ENCODE measurements at places on chromosomes 7 and 10. TPM values are rescaled to one million over a fixed set of nuclear protein-coding genes. Genes with fewer than 3 reads are reported as not detected.

WNT8B gene
- not detected for total RNA-seq

ADCY1 gene
- 0.51 TPM for total RNA-seq

SH2B2 gene
- 3.6 TPM for total RNA-seq

SLC39A12 gene
- not detected for total RNA-seq

SPDYE5 gene
- not detected for total RNA-seq

LMBR1 gene
- total RNA-seq = 29.3 TPM

COL13A1 gene
- total RNA-seq = 2.3 TPM

CPA1 gene
- not detected for total RNA-seq
